ENCODE measurements at places on chromosomes 7 and 10. TPM values are rescaled to one million over a fixed set of nuclear protein-coding genes. Genes with fewer than 3 reads are reported as not detected.

- no peak for DNase-seq
These were observed 343.7 kb downstream of the GLRX3 start for GRCh38 chr10:130479926-130480325.

DNA sequence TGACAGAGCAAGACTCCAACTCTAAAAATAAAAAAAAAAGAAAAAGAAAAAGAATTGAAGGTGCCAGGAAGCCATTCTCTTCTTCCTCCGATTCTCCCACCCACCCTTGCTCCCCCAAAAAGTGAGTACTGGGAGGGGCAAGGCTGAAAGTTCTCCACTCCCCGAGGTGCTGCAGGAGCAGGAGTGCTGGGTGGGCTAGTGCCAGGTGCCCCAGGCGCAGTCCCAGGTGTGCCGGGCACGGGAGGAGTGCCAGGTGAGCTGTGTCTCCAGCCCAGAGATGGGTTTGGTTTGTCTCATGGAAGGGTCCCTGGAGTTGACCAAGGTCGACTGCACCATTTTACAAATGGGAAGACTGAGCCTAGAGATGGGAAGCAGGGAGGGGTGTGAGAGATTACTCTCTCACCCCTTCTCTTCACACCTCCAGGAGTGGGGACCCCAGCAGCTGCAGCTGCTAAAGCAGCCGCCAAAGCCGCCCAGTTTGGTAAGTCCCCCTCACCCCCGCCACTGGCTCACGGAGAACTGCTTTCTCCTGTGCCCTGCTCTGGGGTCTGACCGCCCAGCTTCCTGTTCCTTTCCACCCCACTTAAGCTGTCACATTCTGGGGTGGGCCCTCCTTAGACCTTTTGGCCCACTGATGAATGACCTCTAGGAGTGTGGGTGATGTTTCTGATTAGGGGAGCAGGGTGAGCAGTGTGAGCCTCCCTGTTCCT lies 26.2 kb upstream of the LIMK1 start:
- no peak for DNase-seq

DNA sequence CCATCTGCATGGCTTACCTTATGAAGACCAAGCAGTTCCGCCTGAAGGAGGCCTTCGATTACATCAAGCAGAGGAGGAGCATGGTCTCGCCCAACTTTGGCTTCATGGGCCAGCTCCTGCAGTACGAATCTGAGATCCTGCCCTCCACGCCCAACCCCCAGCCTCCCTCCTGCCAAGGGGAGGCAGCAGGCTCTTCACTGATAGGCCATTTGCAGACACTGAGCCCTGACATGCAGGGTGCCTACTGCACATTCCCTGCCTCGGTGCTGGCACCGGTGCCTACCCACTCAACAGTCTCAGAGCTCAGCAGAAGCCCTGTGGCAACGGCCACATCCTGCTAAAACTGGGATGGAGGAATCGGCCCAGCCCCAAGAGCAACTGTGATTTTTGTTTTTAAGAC lies 12.4 kb downstream of the DUSP5 start:
- DNase-seq = no peak

GRCh38 chr7:129550693-129551360 lies 48.5 kb downstream of the SMKR1 start:
- no peak for DNase-seq

GRCh38 chr10:12156367-12157123 lies 27.1 kb downstream of the SEC61A2 start:
- no peak for DNase-seq

GRCh38 chr7:99002148-99002826 lies 124.0 kb downstream of the TRRAP start:
- no peak for DNase-seq

ITIH5 gene
- total RNA-seq = 1.2 TPM

- no peak for DNase-seq
These were observed 299.4 kb upstream of the NPVF start for GRCh38 chr7:25527665-25528170.

PIP gene
- 0.28 TPM for total RNA-seq

DNA sequence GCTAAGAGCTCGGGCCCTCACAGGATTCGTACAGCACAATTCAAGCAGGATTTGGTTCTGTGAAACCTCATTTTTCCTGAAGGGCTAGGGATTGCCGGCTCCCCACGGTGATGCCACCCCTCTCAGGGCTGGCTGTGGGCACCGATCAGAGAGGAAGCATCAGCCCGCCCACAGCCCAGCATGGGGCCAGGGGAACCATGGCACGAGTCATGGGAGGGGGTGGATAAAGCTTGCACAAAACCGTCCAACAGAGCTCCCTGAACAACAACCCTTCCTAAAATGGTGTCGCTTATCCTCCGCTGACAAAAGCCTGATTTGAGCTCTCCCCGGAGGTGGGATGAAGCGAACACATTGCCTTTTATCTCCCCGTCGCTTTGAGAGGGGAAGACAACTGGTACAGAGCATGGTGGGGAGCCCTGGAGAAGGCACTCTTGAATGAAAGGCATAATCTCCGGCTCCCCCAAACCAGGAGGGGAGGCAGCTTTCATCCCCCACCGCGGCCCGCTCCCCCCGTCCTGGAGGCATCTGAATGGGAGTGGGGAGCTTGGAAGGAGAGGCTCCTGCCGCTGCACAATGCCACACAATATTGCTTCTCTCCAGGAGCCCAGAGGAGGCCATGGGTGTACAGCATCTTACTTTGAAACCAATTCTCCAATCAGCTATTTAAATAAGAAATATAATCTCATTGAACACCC lies 144.0 kb downstream of the RPS24 start:
- no peak for DNase-seq

DNA sequence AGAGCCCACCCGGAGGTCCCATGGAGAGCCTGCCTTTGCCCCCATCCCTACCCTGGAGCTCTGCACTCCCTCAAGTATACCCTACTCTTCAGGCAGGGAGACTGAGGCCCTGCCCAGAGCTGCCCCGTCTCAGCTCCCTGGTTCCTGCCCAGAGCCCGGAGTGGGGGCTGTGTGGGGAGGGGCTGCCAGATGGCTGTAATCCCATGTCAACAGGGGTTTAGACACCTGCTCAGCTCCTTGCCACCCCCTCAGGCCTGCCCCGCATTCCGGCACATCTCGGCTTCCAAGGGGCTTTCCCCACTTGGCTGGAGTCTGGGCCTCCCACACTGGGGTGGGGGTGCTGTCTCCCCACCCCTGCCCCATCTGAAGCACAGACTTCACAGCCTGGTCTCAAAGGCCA lies 20.9 kb upstream of the LFNG start:
- no peak for DNase-seq
